ENCODE measurements at places on chromosomes 4 and X. TPM values are rescaled to one million over a fixed set of nuclear protein-coding genes. Genes with fewer than 3 reads are reported as not detected.
A peak's percentile ranks its signal among the peaks of the same experiment; 100 is the strongest.

GRCh38 chr4:21806991-21807390 lies 141.6 kb downstream of the KCNIP4 start:
- DNase-seq, result no peak

GRCh38 chr4:145341381-145341780 lies 140.3 kb upstream of the SMAD1 start:
- DNase-seq, result no peak

FAM53A gene
- 2.1 TPM for polyA plus RNA-seq

DNA sequence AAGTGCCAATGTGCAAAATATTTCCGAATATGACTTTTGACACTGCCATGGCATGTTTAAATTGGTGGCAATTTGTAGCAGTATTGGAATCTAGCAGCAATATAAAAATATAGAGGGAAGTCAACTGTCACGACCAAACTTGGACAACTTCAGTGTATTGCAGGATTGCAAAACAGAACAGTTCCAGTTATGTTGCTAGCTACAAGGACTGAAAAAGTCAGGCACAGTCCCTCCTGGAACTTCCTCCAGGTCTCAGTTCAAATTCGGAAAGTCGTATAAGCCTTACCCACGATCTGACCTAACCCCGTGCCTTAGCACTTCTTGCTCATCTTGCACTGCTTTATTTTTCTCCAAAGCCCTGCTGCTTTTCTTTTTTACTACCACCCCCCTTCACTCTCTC lies 390.0 kb upstream of the GALNT7 start:
- DNase-seq, result no peak

- peak; percentile 48 for DNase-seq
These were observed 54.4 kb upstream of the LCORL start for GRCh38 chr4:18075823-18076433.

MAP9 gene
- 3.4 TPM for polyA plus RNA-seq

ARR3 gene
- polyA plus RNA-seq, result not detected

GRCh38 chrX:18877469-18877868 lies 106.4 kb downstream of the PHKA2 start:
- DNase-seq, result no peak

REELD1 gene
- polyA plus RNA-seq, result not detected

TBCK gene
- polyA plus RNA-seq, result 29.5 TPM

DNA sequence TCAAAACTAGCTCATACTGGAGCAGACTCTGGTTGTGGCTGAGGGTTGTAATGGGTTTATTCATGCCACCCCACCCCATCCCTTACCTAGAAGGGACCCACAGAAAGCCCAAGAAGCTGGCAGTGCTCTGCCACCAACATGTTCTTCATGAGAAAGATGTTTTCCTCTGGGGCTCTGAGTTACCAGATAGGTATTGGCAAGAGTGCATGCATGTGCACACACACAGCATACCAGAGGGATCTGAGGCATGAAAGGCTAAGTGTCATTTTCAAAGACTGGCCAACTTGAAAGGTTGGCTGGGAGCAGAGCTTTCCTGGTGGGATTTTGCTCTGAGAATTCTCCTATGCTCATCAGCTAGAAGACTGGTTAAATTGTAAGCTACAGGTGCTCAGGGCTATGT lies 65.2 kb downstream of the PHOX2B start:
- no peak for DNase-seq

PDE5A gene
- polyA plus RNA-seq, result 0.56 TPM

DNA sequence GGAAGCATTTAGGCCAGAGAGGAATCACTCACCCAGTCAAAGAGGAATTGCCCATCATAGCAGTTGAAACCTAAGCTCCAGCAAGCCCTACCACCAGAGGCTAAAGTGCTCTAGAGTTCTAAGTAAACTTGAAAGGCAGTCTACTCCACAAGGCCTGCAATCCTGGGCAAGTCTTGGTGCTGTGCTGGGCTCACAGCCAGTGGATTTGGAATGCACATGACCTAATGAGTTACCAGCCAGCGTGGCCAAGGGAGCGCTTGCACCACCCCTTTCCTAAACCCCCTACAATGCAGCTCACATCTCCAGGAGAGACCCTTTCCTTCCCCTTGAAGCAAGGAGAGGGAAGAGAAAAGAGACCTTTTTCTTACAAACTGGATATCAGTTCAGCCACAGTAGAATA lies 445.7 kb downstream of the GASK1B start:
- DNase-seq, result no peak

ZCCHC18 gene
- 0.83 TPM for polyA plus RNA-seq

GRCh38 chr4:145909281-145909715 lies 29.3 kb downstream of the ZNF827 start:
- no peak for DNase-seq

DKK2 gene
- not detected for polyA plus RNA-seq

HPSE gene
- polyA plus RNA-seq, result 3.8 TPM

DNA sequence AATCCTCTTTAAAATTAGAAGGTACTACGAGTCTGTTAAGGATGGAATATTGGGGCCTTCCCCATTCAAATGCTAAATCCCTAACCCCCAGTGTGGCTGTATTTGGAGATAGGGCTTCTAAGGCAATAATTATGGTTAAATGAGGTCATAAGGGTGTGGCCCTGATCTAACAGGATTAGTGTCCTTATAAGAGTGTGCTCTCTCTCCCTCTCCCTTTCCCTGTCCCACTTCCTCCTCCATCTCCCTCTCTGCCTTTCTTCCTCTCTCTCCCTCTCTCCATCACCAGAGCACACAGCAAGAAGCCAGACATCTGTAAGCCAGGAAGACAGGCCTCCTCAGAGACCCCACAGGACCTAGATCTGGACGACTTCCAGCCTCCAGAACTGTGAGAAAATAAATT lies 116.9 kb downstream of the COL25A1 start:
- no peak for DNase-seq

DNA sequence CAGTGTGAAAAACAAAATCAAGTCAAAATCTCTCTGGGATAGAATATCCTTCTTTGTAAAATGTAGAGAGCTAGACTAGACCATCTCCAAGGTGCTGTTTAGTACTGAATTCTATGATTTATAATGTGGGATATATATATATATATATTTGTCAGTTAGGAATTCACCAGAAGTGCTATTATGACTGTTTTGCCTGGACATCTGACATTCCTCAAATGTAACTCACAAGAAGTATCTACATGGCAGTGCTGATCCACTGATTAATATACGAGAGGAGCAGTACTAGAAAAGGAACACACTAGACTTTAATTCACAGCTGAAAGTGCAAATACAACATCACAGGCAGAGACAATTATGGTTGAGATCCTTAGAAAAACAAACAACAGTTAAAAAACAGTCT lies 208.9 kb downstream of the GBA3 start:
- no peak for DNase-seq

DNA sequence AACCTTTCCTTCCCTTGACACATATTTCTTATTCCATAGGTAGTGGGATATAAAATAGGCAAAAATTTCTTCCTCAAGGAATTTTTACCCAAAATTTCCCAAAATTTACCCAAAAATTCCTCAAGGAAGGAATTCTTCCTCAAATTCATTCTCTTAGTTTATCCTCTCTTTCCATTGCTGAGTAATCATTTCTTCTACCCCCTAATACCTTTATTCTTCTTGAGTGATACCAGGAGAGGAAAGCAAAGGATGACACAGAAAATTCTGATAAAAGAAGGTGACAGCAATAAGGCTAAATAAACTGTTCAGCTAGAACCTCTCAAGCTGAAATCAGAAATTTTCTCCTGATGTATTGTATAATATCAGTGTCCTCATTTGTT lies 191.4 kb upstream of the MAB21L2 start:
- no peak for DNase-seq

IGSF1 gene
- polyA plus RNA-seq, result not detected

CRLF2 gene
- not detected for polyA plus RNA-seq

DNA sequence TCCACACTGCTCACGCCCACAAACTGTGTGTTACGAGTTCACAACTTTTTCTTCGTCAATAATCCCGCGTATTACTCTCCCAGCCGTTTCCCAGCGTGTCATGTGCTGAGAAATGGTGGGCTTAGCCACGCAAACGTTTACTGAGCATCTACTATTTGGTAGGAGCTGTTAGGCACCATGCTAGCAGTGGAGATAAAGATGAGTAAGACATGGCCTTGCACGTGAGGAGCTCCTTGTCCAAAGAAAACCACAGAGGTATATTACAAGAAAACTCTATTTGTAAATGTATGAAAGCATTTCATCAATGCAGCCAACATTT lies 821 bp upstream of the TMEM128 start:
- DNase-seq, result no peak

GRCh38 chr4:2070421-2071251 lies 11.5 kb downstream of the NAT8L start:
- DNase-seq, result no peak

CXCR3 gene
- polyA plus RNA-seq, result 0.84 TPM

DNA sequence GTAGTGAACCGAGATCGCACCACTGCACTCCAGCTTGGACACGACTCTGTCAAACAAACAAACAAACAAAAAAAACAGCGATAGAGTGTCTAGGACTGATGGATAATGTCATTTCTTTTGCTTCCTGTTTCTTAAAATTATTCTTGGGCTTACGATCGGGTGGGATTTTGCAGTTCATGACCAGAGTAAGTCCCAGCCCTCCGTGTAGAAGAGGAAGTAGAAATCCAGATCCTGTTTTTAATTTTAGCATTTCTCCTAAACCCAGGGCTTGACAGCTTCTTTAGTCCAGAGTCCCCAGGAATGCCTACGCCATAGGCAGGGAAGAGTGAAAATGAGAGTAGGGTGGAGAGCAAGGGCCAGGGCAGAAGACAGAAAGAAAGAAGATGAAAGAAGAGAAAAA lies 94.3 kb downstream of the HPRT1 start:
- DNase-seq, result no peak

DNA sequence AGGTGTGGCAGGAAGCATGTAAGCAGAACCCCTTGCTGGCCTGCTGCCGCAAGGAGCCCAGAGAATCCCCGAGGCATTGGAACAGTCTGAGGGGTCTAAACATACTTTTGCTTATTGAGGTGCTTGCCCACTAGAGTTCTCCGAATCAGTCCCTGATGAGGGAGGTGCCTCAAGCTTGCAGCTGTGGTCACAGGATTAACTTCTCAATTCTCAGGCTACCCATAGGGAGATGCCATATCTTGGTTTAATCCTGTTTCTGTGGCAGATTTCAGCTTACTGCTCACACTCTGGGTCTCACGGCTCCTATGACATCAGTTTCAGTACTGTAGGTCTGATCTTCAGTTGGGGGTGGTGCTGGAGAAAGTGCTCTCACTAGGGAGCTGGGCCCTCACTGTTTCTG lies 39.9 kb downstream of the CCNG2 start:
- no peak for DNase-seq

DNA sequence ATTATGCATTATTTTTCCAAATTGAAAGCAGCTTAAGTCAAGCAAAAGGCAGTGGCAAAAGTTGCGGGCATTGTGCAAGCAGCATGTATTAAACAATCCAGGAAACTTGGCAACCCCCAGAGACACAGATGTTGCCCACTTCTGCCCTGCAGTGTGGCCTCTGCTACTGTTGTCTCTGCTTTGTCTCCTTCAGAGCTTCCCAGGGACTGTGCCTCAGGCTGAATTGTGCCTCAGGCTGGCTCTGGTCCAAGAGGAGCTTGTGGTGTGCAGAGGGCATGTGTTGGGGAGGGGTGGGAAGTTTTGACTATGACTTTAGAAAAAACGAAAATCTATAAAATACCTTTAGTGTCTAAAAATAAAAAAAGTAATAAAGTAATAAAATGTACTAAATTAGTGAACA lies 201.4 kb downstream of the CCSER1 start:
- no peak for DNase-seq

DNA sequence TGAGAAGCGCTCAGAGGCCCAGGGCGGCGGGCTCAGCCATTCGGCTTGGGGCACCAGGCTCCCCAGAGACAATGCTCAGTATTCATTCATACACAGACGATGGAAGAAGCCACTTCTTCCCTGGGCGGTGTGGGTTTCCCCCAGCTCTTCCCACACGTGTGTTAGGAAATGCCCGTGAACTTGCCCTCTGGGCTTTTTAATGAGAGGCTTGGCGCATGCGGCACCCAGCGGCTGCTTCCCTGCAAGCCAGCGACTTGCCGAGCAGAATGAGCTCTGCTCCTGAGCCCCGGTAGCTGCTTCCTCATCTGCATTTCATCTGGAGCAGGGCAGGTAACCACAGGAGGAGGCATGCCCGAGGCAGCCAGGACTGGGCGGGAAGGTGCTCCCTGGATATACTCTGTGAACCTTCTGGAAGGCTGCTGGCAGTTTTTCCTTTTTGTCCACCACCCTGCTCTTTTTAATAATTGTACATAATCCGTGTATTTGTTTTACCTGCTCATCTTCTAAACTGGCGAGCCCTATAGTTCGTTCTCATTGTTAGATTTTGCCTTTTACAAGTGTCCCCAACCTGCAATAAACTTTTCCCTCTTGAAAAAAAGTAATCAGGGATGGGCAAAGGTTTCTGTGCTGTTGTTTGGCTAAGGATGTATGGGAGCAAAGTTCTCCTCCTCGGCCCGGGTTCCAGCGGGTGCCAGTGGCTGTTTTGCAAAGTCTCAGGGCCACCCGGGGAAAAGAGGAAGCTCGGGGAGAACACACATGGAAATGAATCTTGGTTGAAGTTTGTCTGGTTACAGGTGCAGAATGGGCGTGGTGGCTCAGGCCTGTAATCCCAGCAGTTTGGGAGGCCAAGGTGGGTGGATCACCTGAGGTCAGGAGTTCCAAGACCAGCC lies 178.8 kb downstream of the DCLK2 start:
- DNase-seq, result no peak

ETDA gene
- polyA plus RNA-seq, result not detected

GRCh38 chr4:40763228-40763716 lies 13.5 kb downstream of the NSUN7 start:
- DNase-seq, result no peak

DNA sequence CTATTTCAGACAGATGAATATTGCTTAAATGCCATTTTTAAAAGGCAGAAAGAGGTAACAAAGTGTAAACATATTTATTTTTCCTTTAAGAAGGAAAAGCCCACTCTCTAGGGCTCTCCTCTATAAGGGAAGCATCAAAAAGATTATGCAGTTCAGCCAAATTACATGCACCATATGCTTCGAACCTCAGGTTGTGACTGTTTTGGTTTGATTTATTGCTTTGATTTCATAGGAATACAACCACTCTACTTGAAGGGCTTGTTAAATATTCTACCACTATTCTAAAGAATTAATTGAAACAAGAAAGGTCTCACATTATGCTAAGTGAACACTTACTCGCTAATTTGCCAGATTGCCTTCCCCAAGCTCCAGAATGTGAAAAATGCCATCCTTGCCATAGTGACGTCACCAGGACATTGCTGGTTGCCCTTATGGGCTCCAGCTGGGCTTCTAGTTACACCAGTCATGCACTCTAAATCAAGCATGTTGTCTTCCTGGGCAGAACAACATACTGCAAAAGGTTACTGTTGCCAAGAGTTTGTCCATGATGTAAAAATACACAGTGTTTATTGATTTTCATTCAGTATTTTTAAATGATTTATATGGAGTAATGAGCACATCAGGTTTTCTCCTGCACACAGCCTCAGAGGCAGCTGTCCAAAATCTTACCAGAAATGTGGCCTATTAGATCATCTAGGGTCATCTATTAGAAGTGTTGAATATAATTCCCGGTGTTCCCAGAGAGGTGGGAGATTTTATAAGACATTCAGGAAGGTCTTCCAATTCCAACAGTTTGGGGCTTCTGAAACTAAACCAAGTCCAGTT lies 164.4 kb upstream of the RAPGEF2 start:
- no peak for DNase-seq

USP51 gene
- polyA plus RNA-seq, result 0.20 TPM

All from naive thymus-derived CD4-positive, alpha-beta T cell (primary cell).